ENCODE measurements at places on chromosomes 3 and 15.

DNA sequence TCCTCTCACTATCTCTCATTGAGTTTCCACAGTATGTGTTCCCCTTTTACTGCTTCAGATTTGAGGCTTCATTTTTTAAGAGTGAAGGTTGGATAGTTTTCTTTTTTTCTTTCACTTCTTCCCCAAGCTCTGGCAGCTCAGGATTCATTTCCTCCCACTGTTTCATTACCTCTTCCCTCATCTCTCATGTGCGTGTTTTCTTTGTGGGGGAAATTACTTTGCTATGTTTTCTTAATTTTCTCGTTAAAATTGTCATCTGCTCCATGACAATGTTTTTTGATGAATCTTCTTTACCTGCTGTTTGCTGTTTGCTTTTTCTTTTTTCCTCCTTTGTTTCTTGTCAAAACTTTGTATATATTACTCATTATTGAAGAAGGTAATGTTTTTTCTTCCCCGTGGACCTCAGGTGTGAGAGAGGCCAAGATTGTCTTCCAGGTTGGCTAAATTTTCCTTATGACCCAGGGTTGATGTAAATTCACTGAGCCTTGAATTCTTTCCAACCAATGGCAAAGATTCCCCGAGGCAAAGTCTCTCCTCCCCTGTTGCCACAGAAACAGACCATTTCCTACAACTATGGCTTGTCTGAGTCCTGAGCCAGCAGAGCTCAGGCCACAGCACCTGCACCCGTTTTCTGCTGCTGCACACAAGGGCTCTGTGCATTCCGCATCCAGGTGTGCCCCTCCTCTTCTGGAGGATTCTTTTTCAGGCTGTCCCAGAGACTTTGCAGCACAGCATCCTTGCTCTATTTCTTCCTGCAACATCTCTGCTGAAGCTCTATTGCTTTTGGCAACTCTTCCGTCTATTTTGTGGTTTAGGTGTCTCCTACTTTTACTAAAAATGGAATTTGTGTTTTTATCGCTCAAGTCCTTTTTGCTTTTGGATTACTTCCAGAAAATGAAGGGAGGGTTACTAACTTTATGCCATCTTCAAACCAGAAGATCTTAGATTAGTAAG, 66.1 kb downstream of the NOX5 start:
- DNase-seq = no peak

DNA sequence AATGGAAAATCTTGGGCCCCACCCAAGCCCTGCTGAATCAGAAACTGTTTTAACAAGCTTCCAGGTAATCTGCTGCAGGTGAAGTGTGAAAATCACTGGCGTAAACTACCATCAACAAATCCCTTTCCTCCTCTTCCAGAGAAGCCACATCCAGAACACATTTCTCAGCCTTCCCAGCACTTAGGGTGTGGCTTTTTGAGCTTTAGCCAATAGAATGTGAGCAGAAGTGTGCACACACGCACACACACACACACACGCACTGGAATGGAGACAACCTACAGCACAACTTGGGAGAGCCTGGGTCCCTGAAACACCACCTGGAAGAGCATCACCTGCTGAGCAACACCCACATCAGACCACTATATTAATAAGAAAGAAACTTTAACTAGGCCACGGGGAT, 98.6 kb downstream of the OSBPL10 start:
- DNase-seq = no peak

DNA sequence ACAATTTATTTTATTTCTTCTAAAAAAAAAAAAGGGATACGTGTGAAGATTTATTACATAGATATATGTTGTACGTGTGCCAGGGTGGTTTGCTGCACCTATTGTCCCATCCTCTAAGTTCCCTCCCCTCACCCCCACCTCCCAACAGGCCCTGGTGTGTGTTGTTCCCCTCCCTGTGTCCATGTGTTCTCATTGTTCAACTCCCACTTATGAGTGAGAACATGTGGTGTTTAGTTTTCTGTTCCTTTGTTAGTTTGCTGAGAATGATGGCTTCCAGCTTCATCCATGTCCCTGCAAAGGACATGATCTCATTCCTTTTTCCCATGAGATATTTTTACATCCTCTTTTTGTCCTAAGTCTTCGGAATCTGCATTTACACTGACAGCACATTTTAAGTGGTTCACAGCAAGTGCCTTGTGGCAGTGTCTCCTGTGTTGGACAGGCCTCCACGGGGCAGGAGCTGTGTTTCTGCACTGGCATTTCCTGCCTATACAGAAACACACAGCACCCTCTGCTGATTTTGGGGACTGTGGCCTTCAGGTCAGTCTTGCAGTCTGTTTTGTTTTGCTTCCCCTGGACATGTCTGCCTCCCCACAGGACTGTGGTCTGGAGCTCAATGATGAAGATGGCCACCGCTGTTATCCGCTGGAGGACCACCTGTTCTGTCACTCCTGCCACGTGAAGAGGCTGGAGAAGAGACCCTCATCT, 12.7 kb upstream of the SACM1L start:
- DNase-seq = no peak

GRCh38 chr15:71066983-71067382, 48.3 kb upstream of the THSD4 start:
- no peak for DNase-seq

- DNase-seq = no peak
Observed at GRCh38 chr15:67187351-67187854, 67.1 kb downstream of the AAGAB start.

DNA sequence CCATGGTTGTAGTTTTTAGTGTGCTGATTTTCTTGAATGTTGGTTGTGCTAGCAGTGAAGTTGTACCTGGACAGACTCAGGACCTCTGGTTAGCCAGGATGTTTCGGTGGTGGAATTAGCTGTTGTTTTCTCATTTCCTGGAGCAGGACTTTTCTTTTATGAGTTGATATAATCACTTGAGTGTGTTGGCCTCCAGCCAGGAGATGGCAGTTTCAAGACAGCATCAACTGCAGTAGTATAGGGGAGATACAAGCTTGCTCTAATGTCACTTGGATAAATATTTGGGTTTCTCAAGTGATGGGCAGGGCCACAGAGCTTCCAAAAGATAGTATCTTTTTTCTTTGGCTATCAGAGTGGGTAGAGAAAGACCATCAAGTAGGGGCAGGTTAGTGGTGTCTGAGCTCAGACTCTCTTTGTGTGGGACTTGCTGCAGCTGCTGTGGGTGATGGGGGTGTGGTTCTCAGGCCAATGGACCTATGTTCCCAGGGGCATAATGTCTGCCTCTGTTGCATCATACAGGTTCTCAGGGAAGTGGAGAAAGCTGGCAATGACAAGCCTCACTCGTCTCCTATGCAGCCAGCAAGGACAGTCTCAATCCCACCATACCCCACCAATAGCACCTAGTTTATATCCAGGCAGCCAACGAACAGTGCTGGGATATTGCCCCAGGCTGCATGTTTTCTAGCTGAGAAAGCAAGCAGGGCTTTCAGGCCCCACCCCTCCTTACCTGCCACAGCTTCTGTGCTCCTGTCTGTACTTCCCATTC, 14.6 kb upstream of the OR5K2 start:
- DNase-seq = no peak

GRCh38 chr3:187849016-187849654, 103.9 kb upstream of the BCL6 start:
- DNase-seq = no peak

DNA sequence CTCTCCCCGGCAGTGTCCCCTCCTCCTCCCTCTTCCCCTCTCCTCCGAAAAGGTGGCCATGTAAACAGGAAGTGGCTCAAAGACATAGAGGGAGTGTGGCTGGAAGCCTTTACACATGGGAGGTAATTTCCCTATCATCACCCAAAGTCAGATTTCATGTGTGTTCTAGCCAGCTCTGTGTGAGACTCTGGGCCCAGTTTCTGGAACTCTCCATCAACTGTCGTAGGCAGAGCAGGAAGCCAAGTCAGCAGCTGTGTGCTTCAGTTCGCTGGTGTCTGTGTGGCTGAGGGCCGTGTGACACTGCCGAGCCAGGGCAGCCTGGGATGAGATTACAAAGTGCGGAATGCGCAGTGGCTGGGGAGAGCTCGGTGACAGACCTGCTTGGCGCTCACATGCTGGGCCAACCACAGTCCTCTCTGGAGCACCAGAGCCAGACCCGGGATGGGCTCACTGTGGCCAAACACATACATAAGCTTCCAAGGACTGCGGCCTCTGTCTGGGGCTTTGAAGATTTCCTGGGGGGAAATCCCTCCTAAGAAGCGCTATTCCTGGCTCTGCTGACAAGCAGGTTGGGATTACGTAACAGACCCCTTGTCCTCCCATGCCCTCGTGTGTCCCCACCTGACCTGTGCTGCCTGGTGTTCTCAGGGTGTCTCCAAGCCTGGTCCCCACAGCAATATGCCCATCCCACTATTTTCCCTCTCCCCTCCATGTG, 50.7 kb downstream of the UMPS start:
- no peak for DNase-seq

DNA sequence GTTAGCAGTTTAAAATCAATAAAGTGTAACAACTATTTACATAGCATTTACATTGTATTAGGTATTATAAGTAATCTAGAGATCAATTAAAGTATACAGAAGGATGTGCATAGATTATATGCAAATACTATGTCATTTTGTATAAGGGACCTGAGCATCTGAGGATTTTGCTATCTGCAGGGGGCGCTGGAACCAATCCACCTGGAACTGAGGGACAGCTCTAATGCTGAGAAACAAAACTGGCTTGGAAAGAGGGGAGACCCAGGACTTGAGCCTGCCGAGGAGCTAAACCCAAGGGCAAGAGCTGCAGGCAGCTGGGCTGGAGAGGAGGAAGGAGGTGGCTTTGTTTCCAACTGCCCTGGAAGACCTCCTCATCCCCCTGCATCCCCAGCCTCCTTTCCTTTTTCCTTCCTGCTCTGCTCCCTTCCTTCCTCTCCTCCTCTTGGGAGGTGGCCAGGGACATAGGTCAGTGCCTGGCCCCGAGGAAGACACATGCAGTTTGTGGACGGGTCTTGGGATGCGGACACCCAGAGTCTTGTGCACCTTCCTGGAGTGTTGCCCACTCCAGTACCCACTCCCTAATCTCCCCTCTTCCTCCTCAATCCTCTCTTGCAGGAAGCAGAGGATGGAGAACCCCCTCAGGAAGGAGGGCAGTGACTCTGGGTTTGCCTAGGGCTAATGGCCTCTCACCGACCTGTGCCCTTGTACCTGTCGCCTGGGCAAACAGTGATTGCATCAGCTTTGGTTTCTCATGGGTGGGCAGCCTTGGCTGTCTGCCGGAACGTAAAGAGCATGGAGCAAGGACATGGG, 825 bp upstream of the RTP3 start:
- DNase-seq = no peak

DNA sequence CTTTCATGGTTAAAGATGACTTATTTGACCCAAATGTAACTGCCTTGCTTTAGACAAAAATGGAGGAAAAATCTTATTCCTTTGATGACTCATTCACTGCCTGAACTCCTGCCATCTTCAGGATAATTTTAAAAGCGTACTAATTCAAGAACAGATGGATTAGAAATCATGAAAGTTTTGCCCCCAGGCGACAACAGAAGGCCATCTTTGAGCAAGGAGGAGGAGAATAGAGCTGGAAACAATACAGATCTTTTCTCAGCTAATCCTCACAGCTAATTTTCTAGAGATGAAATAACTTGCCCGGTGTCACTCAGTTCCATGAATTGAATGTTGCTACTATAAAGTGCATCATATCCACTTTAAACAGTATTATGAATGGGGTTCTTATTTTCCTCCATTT, 324.7 kb upstream of the RARB start:
- DNase-seq = no peak

GRCh38 chr3:99708207-99708745, 69.9 kb downstream of the COL8A1 start:
- no peak for DNase-seq

GRCh38 chr15:90025489-90026033, 24.4 kb downstream of the ZNF710 start:
- no peak for DNase-seq

- no peak for DNase-seq
Observed at GRCh38 chr15:78617516-78617915, 3.3 kb downstream of the CHRNA3 start.

GRCh38 chr3:169356284-169356955, 307.1 kb downstream of the MECOM start:
- no peak for DNase-seq

- DNase-seq = no peak
Observed at GRCh38 chr3:34360713-34361112, 562.3 kb downstream of the PDCD6IP start.

DNA sequence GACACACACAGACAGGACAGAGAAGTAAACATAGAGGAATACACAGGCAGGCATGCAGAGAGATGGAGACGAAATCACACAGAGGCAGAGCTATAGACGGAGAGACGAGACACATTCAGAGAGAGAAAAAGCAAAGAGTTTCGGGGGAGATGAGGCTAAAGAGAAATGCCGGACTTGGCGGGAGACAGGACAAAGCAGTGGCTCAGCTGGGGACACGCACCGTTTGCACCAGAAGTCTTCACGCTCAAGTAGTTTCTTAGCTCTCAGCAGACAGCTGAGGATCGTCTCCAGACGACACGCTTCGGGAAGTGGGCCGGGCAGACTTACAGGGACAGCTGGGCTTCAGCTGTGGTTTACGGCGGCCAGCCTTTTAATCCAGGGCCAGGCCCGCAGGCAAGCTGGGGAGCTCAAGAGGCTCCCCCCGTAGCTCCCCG, 56.2 kb upstream of the DLG1 start:
- DNase-seq = no peak

DNA sequence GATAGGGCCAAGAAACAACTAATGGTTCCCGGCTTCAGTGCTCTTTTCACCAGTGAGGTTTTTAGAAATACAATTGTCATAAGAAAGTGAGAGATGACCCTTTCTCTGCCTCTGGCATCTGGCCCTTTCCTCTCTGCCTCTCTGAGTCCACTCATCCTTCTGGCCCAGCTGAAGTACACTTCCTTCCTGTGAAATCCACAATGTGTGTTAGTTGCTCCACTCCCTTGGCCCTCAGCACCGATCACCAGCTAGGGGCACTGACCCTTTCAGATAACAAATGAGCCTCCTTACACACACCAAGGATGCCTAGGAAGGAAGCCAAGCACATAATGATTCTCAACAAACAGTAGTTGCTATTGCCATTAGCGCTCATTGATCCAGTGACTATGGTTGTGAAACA, 2.9 kb upstream of the CAV3 start:
- no peak for DNase-seq

GRCh38 chr3:34439796-34440195, 641.4 kb downstream of the PDCD6IP start:
- DNase-seq = no peak

- no peak for DNase-seq
Observed at GRCh38 chr3:45657853-45658252, 31.3 kb upstream of the SACM1L start.

DNA sequence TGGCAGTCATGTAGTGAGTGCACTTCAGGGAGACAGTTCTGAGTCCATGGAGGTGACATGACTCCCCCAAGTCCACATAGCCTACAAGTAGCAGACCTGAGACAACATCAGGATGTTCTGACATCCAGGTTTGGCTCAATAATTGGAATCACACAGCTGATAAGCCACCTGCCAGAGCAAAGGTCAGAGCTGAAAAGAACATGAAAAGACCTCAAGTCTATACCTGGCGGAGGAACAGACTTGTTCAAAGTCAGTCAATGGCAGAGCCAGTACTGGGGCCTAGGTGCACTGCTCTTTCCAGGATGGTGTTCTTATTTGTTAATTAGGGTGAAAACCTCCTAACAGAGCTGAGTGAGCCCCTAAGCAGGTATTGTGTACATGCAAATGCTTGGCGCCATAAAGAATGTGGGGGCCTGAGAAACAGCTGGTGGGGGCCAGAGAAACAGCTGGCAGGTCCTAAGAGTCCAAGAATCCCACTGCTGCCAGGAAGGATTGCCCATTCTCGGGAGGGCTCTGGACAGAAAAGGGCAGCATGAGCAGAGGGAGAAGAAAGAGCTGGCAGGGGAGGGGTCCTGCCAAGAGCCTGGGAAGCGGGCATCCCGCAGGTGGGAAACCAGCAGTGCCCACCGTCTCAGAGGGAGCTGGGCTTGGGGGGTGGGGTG, 17.1 kb downstream of the MASP1 start:
- no peak for DNase-seq

GRCh38 chr3:16841904-16842271, 42.9 kb upstream of the PLCL2 start:
- peak; percentile 27 for DNase-seq
